GM20000 (cell line): ENCODE measurements at places on chromosomes 5 and 9.

DNA sequence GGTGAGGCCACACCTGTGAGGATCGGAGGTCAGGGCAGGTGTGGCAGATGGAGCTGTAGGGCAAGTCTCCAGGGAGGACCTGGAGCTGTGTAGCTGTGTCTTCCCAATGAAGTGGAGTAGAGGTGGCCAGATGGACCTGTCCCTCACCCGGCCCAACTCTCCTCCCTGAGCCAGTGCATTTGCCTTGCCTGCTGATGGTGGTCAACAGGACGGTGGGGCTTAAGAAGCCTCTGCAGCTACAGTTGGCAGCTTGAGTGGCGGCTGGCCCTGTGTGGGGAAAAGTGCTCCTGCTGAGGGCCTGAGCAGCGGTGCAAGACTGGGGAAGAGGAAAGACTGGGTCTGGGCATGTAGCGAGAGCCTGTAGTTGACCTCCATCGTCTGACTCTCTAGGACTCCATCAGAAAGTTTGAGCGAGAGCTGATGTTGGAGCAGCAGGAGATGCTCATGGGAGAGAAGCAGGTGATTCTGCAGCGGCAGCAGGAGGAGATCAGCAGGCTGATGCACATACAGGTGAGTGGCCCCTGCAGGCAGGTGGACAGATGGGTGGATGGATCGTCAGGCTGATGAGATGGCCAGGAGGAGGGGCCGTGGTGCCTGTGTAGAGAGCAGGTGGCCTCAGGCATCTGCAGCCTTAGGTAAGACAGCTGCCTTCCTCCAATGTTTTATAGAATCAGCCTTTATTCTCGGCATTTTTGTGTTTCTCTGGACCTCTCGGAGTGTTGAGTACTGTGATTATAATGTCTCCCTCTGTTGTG is 24.9 kb downstream of the PITX1 start:
- no peak for DNase-seq

DNA sequence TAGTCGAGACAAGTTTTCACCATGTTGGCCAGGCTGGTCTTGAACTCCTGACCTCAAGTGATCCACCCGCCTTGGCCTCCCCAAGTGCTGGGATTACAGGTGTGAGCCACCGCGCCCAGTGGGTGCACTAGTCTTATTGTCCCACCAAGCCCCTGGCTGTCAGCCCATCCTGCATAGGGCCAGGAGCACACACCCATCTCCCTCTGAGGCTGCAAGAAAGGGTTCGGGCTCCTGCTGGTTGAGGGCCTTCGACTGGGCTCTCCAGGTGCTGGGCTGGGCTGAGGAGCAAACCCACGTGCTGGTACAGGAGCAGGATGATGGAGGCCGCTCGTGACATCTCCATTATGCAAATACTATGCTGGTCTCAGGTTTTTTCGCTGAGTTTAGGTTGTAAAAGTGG is 25.1 kb upstream of the RNF130 start:
- DNase-seq = no peak

GRCh38 chr5:149615976-149616375 is 34.7 kb downstream of the ARHGEF37 start:
- no peak for DNase-seq

- no peak for DNase-seq
Observed at GRCh38 chr9:127792417-127793031, 6.7 kb downstream of the CDK9 start.
